ENCODE measurements at places on chromosomes 12 and 14.
A peak's percentile ranks its signal among the peaks of the same experiment; 100 is the strongest.

DNA sequence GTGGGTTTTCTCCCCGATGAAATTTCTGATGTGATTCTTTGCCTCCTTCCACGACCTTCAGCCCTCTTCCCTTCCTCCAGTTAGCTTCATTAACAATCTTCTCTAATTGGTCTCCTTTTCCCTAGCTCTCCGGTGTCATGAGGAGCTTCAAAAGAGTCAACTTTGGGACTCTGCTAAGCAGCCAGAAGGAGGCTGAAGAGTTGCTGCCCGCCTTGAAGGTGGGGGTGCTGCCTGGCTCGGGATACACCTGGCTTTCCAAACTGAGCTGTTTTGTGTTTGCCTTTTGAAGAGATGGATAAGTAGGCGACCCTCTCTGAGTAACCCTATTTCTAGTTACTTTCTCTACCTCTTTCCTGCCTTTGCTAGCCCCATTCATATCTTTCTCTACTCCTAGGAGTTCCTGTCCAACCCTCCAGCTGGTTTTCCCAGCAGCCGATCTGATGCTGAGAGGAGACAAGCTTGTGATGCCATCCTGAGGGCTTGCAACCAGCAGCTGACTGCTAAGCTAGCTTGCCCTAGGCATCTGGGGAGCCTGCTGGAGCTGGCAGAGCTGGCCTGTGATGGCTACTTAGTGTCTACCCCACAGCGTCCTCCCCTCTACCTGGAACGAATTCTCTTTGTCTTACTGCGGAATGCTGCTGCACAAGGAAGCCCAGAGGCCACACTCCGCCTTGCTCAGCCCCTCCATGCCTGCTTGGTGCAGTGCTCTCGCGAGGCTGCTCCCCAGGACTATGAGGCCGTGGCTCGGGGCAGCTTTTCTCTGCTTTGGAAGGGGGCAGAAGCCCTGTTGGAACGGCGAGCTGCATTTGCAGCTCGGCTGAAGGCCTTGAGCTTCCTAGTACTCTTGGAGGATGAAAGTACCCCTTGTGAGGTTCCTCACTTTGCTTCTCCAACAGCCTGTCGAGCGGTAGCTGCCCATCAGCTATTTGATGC is 797 bp downstream of the ESPL1 start:
- DNase-seq: no peak

DNA sequence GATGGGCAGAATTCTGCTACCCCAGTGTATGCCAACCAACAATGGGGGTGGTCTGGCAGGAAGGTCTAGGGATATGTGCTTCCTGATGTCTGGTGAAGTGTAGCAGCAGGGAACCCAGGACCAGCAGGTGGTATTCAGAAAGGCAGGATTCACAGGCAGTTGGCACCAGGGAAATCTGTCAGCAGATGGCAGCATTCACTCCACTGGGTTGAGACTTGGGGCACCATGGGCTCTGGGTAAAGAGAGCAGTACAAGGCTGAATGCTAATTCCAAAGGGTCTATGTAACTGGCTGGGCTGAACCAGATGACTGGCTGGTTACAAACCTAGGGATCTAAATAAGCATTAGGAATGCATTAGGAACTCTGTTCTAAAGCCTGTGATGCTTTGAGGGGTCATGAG is 466.9 kb upstream of the STXBP6 start:
- peak; percentile 21 for DNase-seq

DNA sequence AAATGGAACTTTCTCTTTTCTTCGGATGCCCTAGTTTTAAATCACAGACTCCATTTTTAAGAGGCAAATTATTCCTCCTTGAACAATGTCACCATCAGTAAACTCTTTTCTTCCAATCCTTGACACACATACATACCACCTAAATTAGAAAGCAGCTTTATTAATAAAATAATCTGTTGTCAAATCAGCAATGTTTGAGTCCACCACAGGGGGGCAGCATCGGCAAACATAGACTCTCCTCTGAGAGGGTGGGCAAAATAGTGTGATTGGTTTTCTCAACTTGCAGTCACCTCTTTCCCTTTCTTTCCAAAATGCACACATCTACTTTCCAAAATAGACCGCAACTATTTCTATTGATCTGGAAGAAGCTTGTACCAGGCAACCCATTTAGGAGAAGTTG is 438.4 kb upstream of the OR4E1 start:
- no peak for DNase-seq

- no peak for DNase-seq
Observed at GRCh38 chr14:31252865-31253264, 45.3 kb upstream of the HECTD1 start.

GRCh38 chr12:2583091-2583497 is 211.7 kb upstream of the FKBP4 start:
- peak; percentile 32 for DNase-seq

- DNase-seq: no peak
Observed at GRCh38 chr12:23757541-23757962, 191.9 kb downstream of the SOX5 start.

DNA sequence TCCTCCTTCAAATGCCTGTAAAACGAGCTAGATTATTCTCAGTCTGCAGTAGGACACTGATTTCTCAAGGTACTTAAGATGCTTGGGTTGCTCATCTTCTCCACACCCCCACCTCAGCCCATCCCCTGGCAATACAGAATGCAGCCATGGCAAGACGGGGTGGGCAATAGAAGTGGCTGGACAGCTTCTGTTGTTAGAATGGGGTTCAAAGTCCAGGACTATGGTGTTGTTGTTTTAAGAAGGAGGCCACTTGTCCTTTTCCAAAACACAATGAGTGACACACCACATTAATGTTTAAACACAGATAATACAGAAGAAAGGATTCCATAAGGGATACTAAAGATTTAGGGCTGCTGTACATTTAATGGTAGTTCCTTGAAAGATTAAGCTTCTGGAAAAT is 188.9 kb upstream of the BCL2L14 start:
- DNase-seq: no peak

GRCh38 chr12:114681116-114681871 is 2.7 kb downstream of the TBX3 start:
- no peak for DNase-seq

- no peak for DNase-seq
Observed at GRCh38 chr14:31993521-31993951, 83.6 kb upstream of the ARHGAP5 start.

GRCh38 chr12:90111791-90112580 is 403.3 kb upstream of the ATP2B1 start:
- DNase-seq: no peak

DNA sequence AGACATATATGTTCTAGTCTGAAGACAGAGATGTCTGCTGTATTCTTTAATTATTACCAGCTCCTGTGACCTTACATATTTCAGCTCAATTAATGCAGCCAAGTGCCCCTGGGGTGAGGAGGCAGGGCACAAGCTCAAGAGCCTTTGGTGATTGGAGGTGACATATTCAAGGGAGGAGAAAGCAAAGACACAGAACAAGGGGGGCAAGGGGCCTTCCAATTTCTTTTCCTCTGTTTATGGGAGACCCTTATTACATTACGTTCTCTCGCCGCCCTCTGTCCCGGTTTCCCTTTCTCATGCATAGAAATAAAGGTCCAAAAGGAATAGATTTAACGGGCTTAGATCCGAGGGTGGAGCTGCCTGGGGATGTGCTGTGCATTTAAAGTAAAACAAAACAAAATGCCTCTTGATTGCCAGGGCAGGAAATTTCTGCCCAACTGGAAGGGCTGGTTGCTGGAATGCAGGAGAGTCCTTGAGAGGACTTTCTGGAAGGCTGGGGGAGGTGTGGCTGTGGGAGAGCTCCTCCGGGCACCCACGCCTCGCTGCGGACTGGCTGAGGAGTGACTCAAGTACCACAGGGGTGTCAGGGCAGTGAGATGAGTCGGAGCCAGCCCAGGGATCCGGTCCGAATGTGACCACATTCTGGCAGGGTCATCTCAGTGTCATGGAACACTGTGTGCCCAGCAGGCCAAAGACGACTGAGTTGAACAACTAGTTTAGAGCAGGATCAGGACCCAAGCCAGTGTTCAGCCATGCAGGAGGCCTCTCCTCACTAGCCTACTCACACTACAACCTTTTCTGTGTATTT is 32.1 kb upstream of the GSG1 start:
- no peak for DNase-seq
